ENCODE measurements at places on chromosomes 16 and 17. TPM values are rescaled to one million over a fixed set of nuclear protein-coding genes. Genes with fewer than 3 reads are reported as not detected.

The TTYH2 gene
- total RNA-seq, result 8.1 TPM

GRCh38 chr17:50608700-50609379 lies 25.8 kb upstream of the ABCC3 start:
- no peak for DNase-seq

DNA sequence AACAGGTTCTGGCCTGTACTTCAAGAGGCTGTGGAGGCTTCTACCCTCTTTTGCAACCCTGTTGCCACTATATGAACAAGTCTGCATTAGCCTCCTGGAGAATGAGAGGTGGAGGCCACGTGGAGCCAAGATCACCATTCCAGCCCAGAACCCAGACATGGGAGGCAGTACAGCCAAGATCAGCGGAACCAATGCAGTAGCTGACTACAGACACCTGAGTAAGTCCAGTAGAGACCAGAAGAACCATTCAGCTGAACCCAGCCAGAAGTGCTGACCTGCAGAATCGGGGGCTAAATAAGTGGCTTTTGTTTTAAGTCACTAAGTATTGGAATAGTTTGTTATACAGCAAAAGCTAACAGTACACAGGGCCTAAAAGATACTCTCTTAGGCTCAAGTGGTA lies 12.1 kb downstream of the FAM20A start:
- DNase-seq, result no peak

The ANKFY1 gene
- total RNA-seq, result 37.9 TPM

The PIK3R6 gene
- total RNA-seq, result 3.5 TPM

DNA sequence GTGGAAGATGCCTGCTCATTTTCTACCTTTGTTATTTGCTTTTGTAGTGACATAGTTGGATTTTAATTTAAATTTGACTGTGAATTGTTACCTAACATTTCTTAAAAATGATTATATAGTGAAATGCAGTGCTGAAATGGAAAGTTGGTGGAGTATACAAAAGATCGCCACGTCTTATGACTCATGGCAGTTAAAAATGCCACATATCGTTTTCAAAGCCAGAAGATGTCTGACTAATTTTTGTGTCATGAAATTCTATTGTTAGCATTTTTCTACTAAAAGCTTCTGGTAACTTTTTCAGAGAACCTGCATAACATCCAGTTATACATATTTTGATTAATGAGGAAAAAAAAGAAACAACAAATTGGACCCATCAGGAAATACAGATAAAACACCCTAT lies 20.6 kb downstream of the MAP2K4 start:
- DNase-seq, result no peak

The PYCARD gene
- 42.8 TPM for total RNA-seq

The SCNN1B gene
- 1.6 TPM for total RNA-seq

GRCh38 chr17:35807371-35808144 lies 1.7 kb upstream of the TAF15 start:
- DNase-seq, result no peak

The GAS2L2 gene
- 0.37 TPM for total RNA-seq

- no peak for DNase-seq
These were observed 161.7 kb downstream of the IRF8 start for GRCh38 chr16:86060381-86061317.

The SLFN14 gene
- total RNA-seq, result not detected

DNA sequence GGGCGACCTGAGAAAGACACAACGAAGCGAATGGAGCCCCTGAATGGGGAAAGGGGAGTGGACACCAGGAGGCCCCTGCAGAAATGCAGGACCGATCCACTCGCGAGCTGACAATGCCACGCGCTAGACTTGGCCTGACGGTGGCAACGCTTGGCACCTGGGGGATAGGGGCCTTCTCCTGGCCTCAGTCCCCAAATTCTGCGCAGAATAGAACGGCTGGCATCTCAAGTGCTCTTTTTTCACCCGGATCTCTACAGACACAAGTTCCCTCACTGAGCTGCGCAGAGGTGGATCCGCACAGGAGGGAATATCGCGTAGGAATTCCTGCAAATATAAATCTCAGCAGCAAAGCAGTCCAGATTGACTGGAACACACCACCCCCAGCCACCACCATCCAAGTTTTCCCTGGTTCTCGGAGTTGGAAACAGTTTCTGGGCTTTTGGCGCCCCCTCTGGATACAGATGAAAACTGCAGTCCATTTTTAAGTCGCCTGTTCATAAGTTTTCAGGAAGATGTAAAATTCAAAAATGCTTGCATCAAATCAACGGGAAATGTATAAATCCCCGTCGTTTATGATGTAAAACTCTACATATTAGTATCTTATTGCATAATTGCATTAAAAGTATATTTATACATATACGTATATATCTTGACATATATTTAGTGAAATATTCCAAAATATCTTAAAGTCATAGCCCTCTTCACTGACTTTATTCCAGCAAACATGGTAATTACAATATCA lies 2.3 kb upstream of the SOX9 start:
- DNase-seq, result no peak

DNA sequence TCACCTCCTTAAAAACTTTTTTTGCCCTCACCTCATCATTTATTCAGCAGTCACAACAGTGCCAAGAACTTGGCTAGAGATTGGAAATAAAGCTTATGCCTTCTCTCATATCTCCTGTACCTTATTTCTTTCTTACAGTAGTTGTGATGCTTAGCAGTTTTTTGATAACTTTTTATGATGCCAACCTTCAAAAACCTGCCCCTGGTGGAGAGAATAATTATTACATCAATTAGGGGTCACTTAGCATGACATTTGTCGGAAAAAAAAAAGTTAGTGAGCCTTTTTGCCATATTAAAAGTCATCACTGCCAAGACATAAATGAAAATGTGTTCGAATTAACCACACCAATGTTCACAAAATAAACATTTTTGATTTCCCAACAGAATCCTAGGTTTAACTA lies 296.6 kb downstream of the WWOX start:
- DNase-seq, result no peak
